ENCODE measurements at places on chromosomes 7 and 10.

- no peak for DNase-seq
Observed at GRCh38 chr7:157009778-157010587, 480 bp downstream of the MNX1 start.

- DNase-seq: no peak
Observed at GRCh38 chr7:16695621-16696237, 49.7 kb downstream of the BZW2 start.

DNA sequence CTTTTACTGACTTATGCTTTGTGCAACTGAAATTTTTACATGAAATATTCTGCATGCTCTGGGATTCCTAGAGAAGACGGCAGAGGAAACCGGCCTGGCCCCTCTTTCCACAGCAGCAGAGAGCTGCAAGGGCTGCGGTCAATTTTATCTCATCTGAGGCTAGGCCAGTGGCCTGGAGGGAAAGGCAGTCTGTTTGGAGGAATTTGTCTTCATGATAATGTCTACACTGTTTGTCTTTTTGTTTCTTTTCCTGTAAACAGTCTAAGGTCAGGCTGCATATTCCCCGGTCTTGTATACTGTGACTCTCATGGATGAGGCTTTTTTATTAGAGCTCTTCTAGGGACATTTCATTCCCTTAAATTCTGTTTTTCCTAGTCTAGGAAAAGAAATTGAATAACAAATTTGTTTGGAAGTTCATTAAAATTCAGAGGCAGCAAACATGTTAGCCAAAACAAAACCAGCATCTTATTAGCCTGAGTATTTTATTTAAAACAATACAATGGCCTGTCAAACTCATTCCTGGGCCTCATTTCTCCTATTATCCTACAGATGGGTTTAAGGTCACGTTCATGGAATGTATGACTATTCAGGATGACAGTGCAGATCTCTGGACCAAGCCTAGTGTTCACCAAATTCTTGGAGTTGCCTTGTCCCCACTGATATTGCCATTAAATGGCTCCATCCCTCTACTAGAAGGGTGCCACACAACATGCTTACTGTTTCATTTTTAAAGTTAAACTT lies 26.4 kb downstream of the LAMB4 start:
- DNase-seq: no peak

GRCh38 chr7:95609277-95609971 lies 13.1 kb upstream of the PDK4 start:
- no peak for DNase-seq

DNA sequence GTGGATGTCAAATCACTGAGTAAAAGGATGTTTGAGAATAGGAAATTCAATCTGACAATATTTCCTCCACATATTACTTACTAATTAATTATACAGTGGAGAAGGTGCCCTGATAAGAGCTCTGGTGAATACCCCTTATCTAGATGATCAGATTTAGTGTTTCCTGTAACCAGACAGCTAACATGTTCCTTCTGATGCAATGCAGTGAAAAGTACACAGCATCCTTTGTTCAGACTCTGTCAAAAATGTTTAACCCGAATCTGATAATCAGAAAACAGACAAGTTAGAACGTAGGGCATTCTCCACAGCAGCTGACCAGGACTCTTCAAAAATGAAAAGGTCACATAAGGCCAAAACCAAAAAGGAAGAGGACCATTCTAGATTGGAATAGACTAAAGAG lies 46.2 kb downstream of the WDR11 start:
- DNase-seq: no peak

Data from iPS DF 19.7 (cell line).